Stimulated activated CD4-positive, alpha-beta T cell treated with anti-CD3 and anti-CD28 coated beads, Interleukin-4, amount 100 ng/mL, for 48 hours (primary cell): ENCODE measurements at places on chromosomes 4 and X.

DNA sequence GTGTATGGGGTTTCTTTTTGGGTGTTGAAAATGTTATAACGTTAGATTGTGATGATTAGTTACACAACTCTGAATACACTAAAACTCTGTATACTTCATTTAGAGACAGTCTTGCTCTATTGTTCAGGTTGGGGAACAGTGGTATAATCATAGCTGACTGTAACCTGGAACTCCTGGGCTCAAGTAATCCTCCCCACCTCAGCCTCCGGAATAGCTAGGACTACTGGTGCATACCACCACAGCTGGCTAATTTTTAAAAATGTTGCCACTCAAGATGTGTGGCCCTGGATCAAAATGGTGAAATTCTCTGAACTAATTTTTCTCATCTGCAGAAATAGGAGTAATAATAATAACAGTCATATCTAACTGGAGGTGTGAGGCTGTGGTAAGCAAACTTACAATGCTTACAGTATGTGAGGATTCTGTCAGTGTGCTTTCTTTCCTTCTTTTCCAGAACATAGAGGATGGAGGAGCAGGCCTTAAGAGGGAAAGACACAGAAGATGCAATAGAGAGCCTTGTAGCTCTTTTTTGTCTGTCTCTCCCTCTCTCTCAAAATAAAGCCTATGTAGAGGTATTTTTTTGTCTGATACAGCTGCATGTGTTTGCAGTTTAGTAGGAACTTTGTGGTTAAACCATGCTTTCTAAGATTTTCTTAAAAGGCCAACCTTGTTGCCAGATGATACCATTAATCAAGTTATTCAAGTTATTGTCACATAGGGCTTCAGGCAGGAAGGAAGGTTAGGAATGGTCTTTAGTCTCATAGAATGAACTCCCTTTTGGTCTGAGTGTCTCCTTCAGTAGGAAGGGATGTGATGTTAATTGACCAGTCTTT, 7.5 kb downstream of the ADD1 start:
- no peak for DNase-seq

DNA sequence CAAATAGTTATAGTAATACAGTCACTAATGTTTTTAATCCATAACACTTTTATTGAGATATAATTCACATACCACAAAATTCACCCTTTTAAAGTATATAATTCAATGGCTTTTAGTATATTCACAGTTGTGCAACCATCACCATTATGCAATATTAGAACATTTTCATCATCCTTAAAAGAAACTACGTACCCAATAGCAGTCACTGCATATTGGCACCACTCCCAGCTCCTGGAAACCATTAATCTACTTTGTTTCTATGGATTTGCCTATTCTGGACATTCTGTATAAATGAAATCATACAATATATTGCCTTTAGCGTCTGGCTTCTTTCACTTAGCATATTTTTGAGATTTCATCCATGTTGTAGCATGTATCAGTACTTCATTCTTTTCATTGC, 99.3 kb downstream of the AMMECR1 start:
- DNase-seq, result no peak

- DNase-seq, result no peak
These were observed 412.1 kb downstream of the SMARCA1 start for GRCh38 chrX:129111081-129111798.

DNA sequence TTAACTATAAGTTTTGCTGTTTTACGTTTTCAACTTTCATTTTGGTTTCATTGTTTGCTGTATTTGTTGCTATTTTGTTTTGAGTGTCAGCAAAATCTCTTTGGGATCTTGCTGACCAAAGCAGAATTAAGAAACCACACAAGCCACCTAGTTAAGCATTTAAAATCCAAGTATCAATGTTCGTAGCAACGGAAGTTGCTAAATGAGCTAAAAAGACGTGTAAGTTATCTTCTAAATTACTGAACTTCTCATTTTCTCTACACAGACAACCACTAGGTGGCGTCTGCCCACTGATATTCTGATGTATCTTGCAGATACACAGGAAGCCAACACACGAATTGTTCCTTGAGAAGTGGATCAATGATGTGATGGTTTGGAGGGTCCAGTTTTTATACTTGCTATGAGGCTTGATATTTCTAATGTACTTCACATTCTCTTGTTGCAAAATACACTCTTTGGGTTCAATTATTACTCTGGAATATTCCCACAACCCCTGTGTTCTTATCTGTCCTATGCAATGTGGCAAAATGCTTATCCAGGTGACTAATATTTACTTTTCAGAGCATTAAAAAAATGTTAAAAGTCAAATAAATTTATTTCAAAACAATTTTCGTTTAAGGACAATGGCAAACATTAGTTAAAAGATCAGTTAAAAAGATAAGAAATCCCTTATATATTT, 250.5 kb downstream of the TECRL start:
- DNase-seq, result peak; percentile 36

- DNase-seq, result no peak
These were observed 3.3 kb downstream of the EGF start for GRCh38 chr4:109916027-109916409.

GRCh38 chrX:14497184-14497666, 32.1 kb upstream of the GLRA2 start:
- peak; percentile 1 for DNase-seq

DNA sequence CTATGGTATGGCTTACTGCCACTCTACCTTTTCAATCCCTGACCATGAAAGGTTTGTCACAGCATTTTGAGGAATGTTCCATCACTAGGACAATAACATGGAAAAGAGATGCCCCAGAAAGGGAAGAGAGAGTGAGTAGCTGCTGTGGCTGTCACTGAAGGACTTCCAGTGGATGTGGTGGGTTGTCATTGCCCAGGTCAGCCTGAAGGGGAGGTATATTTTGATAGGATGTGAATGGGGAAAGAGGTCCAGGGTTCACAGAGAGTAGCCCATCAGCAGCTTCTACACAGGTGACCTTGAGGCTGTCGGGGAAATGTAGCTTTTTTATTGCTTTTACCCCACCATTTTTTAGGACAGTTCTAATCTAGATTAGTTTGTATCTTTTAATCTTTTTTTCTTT, 30.8 kb downstream of the MTM1 start:
- no peak for DNase-seq

DNA sequence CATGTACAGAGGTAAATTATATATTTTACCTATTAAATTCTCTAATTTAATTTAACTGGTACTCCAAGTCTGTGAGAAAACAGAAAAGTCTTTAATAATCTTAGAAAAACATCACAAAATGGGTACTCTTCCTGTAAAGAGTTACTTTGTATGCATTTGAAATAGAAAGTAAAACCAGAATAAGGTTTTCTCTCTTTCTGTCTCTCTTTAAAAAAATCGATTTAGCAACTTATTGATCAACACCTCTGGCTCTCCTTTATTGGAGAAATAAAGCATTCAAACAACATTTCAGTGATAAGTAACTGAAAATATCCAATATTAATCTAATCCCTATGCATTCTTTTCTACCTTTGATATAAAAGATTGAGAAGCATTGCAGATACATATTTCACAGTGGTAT, 27.4 kb downstream of the ATOH1 start:
- no peak for DNase-seq

GRCh38 chr4:96326846-96327245, 487.0 kb downstream of the PDHA2 start:
- DNase-seq, result no peak

GRCh38 chr4:138927072-138927471, 88.5 kb upstream of the NOCT start:
- no peak for DNase-seq

DNA sequence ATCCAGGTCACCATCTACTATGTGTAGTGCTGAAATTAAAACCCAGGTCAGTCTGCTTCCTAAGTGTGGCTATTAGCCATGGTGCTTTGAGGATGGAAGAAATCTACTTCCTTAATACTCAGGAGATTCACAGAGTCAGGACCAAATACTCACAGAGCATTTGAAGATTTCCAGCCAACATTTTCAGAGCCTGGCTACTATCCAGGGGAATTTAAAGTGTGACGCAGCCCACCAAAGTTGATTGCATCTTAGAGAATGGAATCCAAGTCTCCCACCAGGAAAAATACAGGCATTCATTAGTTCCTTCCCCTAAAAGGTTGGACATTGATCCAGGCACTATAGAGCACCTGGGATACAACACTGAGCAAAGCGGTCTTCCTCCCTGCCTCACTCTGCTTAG, 83.8 kb downstream of the HS3ST1 start:
- DNase-seq, result no peak

GRCh38 chrX:13906093-13906492, 89.2 kb upstream of the GPM6B start:
- DNase-seq, result no peak

DNA sequence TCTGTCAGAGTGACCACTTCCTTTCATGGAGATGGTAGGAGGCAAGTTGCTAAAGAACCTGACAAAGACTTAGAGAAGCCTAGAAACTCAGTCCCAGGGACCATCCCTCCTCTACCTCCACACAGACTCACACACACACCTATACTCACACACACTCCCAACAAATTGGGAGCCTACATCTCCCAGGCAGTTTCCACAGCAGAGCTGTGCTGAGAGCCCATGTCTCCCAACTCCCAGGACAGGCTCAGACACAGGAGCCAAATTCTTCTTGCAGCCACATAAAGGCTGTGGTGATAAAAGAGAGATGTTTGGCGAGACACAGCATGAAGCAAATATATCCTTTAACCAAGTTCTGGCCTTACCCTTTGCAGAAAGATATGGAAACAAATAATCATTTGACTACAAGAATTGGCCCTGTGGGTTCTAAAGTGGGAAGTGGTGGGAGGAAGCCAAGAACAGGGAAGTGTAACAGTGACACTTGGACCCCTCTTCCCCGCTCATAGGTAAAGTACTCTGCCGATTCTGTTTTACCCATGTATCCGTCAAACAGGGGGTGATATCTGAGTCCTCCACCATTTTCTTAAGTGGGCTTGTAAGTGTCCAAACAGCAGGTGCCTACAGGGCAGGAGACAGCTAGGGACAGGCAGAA, 11.0 kb upstream of the IDS start:
- no peak for DNase-seq

DNA sequence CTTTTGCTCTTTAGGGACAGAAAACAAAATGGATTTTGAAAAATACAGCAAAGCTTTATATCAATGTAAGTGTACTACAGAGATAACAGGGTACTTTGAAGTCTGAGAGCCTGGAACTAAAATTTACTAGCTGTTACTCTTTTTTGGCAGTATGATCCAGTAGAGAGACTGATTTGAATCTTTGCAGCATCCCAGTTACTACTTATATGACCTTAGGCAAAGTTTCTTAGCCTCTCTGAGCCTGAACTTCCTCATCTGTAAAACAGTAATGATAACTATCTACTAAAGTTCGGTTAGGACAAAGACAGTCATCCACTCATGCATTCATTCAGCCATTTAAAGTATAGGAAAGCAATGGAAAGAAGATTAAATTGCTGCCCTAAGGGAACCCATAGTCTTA, 10.1 kb downstream of the BRWD3 start:
- no peak for DNase-seq

DNA sequence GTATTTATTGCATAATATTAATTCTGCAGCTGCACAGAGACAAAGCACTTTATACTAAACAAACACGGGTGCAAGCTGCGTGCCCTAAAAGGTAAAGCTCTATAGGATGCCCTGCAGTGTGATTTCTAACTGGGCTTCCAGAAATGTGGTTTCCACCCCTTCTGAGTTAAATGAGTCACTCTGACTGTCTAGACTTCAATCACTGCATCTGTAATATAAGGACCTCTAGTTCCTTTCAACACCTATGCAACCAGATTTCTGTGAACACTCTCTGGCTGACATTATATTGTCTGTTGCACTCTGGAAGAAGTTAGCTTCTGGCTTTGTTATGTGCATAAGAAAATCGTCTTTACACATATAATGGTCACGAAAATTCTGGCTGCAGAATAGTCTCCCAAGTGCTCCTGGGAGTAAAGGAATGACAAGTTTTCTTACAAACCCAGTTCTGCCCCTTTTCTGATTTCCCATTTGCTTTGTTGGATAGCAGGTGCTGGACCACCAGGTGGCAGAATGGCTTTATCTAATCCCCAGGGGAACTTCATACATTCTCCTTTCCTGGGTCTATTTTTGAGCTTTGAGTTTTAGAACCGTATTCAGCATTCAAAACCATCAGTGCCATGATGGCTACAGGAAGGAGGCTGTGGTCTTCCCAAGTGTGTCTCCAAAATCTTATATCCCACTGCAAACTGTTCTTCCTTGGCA, 842.2 kb downstream of the STIM2 start:
- DNase-seq, result no peak

- no peak for DNase-seq
These were observed 1697.1 kb downstream of the STIM2 start for GRCh38 chr4:28557755-28558154.

GRCh38 chr4:155392481-155393184, 15.9 kb upstream of the MAP9 start:
- DNase-seq, result no peak

DNA sequence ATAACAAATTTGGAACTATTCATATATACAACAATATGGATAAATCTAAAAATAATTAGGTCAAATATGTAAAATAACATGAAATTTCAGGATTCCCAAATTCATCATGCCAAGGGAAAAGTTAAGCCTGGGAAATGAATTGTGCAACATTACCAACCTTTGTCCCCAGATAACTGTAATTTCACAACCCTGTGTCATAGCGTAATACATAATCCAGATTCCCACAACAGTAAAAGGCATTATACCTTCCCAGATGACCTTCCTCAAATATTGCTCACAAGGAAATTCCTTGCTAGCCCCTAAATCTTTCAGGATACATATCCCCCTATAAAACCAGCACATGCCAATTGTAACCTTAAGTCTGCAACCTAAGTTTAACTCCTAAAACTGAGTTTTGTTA, 32.9 kb upstream of the RAB40A start:
- no peak for DNase-seq

DNA sequence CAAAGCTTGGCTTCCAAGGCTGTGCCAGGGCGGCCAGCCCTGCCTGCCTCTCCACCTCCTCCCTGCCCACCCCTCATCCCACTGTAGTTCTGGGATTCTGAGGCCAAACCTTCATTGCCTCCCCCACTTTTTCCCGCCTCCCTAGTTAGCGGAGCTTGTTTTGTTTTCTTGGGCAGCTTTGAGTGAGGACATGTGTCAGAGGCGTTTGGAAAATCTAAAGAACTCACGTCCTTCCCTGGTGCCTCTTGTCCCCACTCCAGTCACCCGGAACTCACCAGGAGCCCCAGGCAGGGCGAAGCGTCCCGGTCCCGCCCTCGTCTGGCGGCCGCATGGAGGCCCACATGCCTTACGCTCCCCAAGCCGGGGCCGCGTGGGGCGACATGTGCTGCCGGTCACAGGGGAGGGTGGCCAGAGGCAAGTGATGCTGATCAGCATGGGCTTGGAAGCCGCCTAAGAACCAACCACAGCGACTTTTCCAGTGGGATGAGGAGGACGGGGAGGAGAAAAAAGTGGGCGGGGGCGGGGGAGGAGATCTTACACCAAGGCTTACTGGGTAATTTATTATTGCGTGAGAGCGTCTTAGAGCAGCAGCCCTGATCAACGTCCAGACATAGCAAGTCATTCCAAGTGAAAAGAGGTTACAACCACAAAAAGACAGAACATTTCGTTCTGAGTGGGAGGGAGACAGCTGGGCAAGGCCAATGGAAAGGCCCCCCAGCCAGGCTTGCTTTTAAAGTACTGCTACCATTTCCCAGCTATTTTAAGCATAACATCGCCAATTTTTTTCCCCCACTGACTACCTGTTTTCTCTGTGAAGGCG, 48.5 kb downstream of the PRPS1 start:
- DNase-seq, result peak; percentile 45

GRCh38 chr4:6730603-6731317, 14.8 kb downstream of the BLOC1S4 start:
- DNase-seq, result no peak
